ENCODE measurements at places on chromosomes 7 and 10. TPM values are rescaled to one million over a fixed set of nuclear protein-coding genes. Genes with fewer than 3 reads are reported as not detected.

Gene CALML3
- not detected for total RNA-seq

Gene TAS2R16
- total RNA-seq = not detected

Gene CLEC2L
- 0.09 TPM for total RNA-seq

Gene NPC1L1
- total RNA-seq = 0.06 TPM

Gene ST8SIA6
- 0.12 TPM for total RNA-seq

Gene FOXP2
- not detected for total RNA-seq

Gene VWC2
- not detected for total RNA-seq

Gene BTRC
- total RNA-seq = 10.7 TPM

Gene NRCAM
- total RNA-seq = 96.4 TPM

Gene IFIT1B
- not detected for total RNA-seq

Gene NUTM2A
- 0.13 TPM for total RNA-seq

Gene DNAJC1
- total RNA-seq = 28.4 TPM

Gene KLF14
- total RNA-seq = 0.03 TPM

Gene FAM221A
- total RNA-seq = 0.55 TPM

Gene GIMAP6
- total RNA-seq = not detected

Gene PDE6C
- not detected for total RNA-seq

Gene PIK3AP1
- total RNA-seq = 0.55 TPM

Gene OLAH
- 0.77 TPM for total RNA-seq

Gene VWA2
- 0.05 TPM for total RNA-seq

Gene CFAP46
- 1.4 TPM for total RNA-seq

Gene CYP2E1
- total RNA-seq = not detected

Gene CCL24
- not detected for total RNA-seq

Gene SH2D4B
- not detected for total RNA-seq

Gene NRP1
- 95.2 TPM for total RNA-seq

Gene FRMPD2
- not detected for total RNA-seq

Gene NUTM2E
- 0.47 TPM for total RNA-seq

Gene ERVW-1
- not detected for total RNA-seq

Gene NPFFR1
- total RNA-seq = not detected

Gene GAD2
- total RNA-seq = not detected

Gene TACC2
- 74.1 TPM for total RNA-seq

Gene GGCT
- 75.3 TPM for total RNA-seq

Gene ZPBP
- not detected for total RNA-seq

Gene NANOS1
- total RNA-seq = 2.8 TPM

Gene LRRD1
- total RNA-seq = not detected

Gene NEBL
- total RNA-seq = 11.9 TPM

Gene CABCOCO1
- 0.79 TPM for total RNA-seq

Gene GARIN1A
- 0.38 TPM for total RNA-seq

Gene FAM171A1
- 27.0 TPM for total RNA-seq

Gene FRAT1
- total RNA-seq = 2.4 TPM

Gene CELF2
- total RNA-seq = not detected

Gene RNF148
- total RNA-seq = not detected

Gene HOXA11
- 0.68 TPM for total RNA-seq

Gene BBS9
- 3.0 TPM for total RNA-seq

Gene REEP3
- 17.8 TPM for total RNA-seq

Gene GIMAP4
- total RNA-seq = not detected
